ENCODE measurements at places on chromosomes 6 and 20. TPM values are rescaled to one million over a fixed set of nuclear protein-coding genes. Genes with fewer than 3 reads are reported as not detected.

SAMD10 gene
- 8.8 TPM for total RNA-seq

ENPP4 gene
- total RNA-seq: 5.4 TPM

EDN1 gene
- total RNA-seq: 15.1 TPM

CFB gene
- 5.6 TPM for total RNA-seq

FOXF2 gene
- total RNA-seq: 12.7 TPM

SCRT2 gene
- total RNA-seq: not detected

PARD6B gene
- 132 TPM for total RNA-seq

SLC26A8 gene
- total RNA-seq: not detected

TMEM151B gene
- total RNA-seq: 0.18 TPM

SOBP gene
- 9.0 TPM for total RNA-seq

C20orf141 gene
- total RNA-seq: not detected

PBOV1 gene
- total RNA-seq: not detected

CST11 gene
- not detected for total RNA-seq

ALDH5A1 gene
- 4.2 TPM for total RNA-seq

DYNLT2 gene
- 2.1 TPM for total RNA-seq

RIPOR2 gene
- total RNA-seq: 0.54 TPM

SLC22A16 gene
- total RNA-seq: not detected

VSX1 gene
- 0.21 TPM for total RNA-seq

SLCO4A1 gene
- total RNA-seq: 167 TPM

C2 gene
- total RNA-seq: 1.0 TPM

DEFB116 gene
- total RNA-seq: not detected

BMP5 gene
- total RNA-seq: 17.7 TPM

HMGCLL1 gene
- total RNA-seq: not detected

MUC22 gene
- total RNA-seq: not detected

TPD52L1 gene
- total RNA-seq: 2.9 TPM

TPBG gene
- total RNA-seq: 84.1 TPM

GPX5 gene
- total RNA-seq: not detected

ZNF292 gene
- total RNA-seq: 38.2 TPM

BAG2 gene
- 14.0 TPM for total RNA-seq
